ENCODE measurements at places on chromosomes 7 and 10.

DNA sequence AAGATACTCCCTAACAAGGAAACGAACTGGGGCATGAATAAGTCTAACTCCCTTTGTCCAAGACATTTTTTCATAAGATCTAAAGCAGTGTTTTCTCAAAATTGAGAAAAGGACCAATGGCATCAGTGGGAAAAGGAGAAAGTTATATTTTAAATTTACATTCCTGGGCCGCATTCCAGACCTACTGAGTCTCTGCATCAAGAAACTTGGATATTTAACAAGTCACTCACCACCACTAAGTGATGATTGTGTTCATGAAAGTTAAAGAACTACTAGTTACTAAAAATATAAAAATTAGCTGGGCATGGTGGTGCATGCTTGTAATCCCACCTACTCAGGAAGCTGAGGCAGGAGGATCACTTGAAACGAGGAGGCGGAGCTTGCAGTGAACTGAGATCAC is 149.6 kb upstream of the MEOX2 start:
- DNase-seq, result no peak

DNA sequence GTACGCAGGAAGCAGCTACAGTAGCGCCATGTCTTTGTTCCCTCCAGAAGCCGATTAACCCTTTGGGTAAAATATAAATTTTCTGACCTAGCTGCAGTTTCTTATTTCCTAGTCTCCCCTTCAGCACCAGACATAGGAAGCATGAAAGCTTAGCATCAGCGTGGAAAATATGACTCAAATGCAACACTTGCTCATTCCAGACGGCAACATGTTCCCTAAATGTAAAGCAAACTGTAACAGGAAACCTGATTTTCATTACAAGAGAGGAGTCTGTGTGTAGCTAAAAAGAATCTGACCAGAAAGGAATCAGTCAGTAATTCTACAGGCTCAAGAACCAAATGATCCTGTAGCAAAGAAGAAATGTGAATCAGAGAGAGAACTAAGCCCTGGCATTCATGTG is 219.2 kb downstream of the C7orf25 start:
- no peak for DNase-seq

GRCh38 chr7:66296557-66296956 is 91.4 kb downstream of the TPST1 start:
- DNase-seq, result no peak

DNA sequence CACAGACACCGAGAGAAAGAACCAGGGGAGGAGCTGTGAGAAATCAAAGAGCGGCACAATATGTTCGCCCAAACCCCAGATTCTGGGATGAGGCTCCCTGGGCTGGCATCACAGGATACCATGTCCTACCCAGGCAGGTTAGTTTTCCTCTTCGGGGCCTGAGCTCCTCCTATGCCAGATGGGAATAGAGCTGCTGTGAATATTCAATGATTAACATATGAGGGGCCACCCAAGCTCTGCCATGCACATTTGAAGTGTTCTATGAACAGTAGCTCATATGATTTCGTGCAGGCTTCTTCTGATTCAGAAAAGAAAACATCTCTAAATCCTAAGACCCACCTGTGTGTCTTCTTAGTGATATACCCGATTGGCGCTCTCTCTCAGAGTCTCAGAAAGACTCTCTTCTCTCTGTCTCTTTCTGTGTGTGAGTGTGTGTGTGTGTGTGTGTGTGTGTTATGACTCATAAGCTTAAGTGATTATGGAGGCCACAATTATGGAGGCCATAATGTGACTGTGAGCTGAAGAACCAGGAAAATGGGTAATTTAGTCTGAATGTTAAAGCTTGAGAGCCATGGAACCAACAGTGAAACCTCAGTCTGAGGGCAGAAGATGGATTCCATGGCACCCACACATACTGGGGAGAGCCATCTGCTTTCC is 220.5 kb downstream of the KLF6 start:
- no peak for DNase-seq

GRCh38 chr10:10785627-10786026 is 232.0 kb upstream of the CELF2 start:
- DNase-seq, result no peak

DNA sequence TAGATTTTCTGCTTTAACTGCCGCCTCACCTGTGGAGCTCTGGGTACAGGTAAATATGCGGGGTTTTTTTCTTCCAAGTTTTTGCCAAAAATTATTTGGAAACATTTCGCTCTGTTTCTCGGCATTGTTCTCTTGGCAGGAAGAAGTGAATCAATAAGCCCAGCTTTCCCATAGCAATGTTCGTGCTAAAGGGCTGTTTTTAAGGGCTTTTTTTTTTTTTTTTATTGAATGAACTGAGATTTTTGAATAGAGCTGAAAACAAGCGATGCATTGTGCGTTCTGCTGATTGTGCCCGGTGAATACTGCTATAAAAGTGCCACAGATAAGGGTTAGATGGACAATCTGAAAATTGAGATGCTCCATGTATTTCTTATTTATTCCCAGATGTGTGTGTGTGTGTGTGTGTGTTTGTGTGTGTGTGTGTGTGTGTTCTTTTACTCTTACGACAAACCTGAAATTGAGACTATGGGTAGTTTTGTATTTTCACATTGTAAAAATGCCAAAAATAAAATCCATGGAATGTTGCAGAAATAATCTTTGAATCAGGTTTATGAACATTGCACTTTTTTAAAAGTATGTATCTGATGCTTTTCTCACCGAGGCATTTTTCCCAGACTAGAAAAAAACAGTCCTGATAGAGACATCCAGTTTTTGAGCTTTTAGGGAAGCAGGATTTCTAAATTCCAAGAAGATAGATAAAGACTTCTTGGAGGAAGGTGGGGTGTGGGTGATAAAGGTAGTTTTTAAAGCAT is 30.5 kb downstream of the KIAA1217 start:
- no peak for DNase-seq

GRCh38 chr10:120607710-120608703 is 151.0 kb downstream of the PLPP4 start:
- no peak for DNase-seq

DNA sequence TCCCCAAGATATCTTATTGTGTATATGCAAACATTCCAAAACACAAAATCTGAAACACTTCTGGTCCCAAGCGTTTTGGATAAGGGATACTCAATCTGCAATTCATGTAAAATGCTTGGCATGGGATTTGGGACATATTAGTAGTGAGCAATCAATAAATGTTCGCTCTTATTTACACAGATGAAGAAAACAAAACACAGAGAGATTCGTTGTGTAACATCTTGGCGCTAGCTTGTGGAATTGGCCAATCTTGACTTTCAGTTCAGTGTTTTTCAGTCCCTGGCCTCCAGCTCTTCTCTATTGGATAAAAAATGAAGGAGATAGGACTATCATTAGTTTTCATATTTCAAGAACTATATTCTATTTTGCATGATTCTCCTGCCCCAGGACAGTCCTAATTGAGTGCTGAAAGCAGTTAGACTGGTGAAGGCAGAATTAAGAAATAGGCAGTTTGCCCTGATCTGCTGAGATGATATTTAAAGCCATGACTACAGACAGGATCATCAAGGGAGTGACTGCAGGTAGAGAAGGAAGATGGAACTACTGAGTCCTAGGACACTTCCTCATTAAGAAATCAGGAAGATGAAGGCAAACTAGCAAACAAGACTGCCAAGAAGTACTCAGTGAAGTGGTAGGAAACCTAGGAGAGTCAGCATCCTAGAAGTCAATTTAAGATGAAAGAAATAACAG is 1.8 kb downstream of the PNLIPRP3 start:
- no peak for DNase-seq

GRCh38 chr7:141251957-141252356 is 178.1 kb downstream of the TMEM178B start:
- no peak for DNase-seq

DNA sequence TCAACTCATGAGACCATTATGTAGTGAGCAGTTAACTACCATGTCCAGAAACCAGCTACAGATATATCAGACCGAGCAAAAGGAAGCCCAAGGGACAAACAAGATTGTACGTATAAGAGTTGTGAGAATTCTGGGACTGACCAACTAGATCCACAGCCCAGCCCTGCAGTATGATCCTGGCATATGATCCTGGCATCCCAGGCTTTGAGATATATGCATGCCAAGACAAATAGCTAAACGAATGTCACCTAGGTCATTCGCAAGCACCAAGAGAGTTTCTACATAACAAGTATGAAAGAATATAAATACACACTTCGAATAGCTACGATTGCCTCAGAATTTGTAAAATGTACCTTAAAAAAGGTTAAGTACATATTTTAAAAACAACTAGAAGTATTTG is 56.4 kb upstream of the PMPCB start:
- no peak for DNase-seq

GRCh38 chr10:22049635-22050034 is 46.1 kb upstream of the DNAJC1 start:
- DNase-seq, result no peak

DNA sequence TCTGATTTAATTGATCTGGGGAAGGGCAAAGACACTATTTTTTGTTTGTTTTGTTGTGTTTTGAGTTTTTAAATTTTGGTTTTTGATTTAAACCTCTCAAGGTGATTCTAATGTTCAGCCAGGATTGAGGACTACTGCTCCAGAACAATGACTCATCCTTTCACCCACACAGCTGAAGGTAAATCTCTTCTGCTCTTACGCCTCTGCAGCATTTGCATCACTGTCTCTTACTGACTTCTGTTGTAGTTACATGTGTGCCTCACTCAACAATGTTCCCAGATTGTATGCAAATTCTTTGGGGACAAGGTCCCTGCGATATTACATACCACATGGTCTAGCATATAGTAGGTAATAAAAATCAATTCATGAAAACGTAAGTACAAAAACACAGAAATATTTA is 467.5 kb upstream of the LRRN3 start:
- no peak for DNase-seq

- no peak for DNase-seq
These were observed 627 bp downstream of the DUSP5 start for GRCh38 chr10:110498087-110498981.

DNA sequence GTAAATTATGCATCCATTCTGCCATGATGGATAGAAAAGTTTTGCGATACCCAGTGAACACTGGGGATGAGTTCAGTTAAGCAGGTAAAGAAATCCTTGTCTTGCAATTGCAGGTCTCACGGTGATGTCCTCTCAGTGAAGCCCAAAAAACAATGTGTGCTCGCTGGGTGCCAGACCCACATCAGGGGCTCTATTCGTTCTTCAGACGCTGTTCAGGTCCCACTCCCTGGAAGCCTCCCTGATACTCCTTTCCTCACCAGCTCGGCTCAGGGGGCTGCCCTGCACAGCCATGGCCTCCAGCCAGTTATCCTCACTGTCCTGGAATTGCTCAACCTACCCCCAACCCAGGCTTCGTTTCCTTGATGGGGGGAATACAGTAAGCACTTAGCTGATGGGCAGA is 323.5 kb downstream of the ADARB2 start:
- DNase-seq, result no peak

GRCh38 chr10:78301891-78302738 is 268.5 kb downstream of the RPS24 start:
- peak; percentile 35 for DNase-seq

GRCh38 chr7:27134392-27134791 is 3.8 kb upstream of the HOXA4 start:
- DNase-seq, result no peak

GRCh38 chr10:17214971-17215781 is 12.9 kb upstream of the VIM start:
- no peak for DNase-seq

Data from pons (tissue), 1 donor.